ENCODE measurements at places on chromosomes 6 and 20.

DNA sequence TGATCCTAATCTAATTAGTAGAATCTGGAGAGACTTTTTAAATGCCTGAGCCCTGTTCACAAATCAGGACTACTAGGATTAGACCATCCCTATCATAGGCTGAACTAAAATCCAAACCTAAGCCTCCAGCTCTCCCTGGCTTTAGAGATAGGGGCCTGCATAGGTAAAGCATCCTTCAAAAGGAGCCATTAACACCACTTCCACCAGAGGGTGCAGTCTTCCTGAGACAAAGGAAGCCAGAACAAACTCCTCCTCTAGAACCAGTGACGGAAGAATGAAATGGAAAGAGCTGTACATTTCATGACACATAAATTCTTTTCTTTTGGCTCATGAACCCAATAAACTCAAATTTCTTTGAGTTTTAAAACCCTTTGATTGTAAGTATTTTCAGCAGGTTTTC, 291.2 kb upstream of the ADGRB3 start:
- DNase-seq, result no peak

DNA sequence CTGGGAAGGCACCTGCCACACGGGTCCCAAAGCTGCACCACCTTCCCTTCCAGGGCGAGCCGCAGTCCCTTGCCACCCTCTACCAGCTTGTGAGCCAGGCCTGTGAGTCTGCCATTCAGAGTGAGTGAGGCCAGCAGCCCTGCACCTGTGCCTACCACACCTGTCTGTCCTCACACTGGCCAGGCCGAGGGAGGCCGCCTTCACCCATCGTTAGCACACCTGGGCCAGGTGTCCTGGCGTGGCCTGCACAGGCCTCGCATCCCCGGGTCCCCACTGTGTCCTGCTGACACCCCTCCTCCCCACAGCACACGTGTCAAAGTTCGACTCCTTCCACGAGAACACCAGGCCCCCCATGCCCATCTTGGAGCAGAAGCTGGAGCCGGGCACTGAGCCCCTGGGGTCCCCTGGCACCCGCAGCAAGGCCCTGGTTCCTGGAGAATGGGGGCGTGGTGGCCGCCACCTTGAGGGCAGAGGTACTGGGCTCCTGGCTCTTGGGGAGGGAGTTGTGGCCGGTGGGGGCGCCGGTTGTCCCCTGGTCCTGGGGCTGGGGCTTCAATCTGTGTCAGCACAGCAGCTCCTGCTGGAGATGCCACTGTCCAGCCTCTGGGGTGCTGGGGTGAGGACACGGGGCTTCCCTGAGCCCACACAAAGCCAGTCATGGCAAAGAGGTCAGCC, 33.0 kb downstream of the CHRNA4 start:
- DNase-seq, result no peak

DNA sequence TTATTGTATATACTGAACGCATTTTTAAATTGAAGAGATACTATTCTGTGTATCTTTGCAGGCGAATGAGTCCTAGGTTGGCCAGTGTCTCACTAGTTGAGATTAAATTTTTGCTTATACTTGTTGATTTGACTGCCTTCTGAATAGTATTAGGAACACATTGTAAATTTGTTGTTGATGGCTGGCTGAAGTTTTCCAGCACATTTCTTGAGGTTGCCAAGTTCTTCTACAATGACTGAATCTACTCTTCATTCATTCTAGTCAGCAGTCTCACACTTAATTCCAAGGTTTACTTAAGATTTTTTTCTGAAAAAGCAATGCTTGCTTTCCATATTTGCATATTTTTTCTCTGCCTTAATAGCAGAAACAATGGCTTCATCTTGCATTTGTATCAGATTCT, 151.7 kb downstream of the ZFAND3 start:
- DNase-seq, result no peak

GRCh38 chr20:32387252-32387651, 29.1 kb downstream of the ASXL1 start:
- no peak for DNase-seq

DNA sequence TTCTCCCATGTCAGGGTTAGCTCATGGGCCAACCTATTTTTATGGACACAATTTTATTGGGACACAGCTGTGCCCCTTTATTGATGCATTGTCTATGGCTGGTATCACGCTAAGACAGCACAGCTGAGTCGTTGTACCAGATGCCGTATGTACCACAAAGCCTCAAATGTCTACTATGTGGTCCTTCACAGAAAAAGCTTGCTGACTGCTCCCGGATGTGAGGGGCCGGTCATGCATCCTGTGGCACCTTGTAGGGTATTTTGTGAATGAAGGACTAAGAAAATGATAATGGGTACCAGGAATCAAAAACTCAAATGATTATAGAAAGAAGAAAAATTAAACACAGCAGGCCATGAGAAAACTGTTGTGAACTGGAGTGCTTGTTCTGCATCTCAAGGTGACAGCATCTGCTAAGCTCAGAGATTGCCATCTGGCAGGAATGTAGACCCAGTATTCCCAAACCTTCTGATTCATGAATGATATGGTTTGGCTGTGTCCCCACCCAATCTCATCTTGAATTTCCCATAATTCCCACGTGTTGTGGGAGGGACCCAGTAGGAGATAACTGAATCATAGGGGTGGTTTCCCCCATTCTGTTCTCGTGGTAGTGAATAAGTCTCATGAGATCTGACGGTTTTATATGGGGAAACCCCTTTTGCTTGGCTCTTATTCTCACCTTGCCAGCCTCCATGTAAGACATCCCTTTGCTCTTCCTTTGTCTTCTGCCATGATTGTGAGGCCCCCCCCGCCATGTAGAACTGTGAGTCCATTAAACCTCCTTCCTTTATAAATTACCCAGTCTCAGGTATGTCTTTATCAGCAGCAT, 248.5 kb downstream of the TSHZ2 start:
- DNase-seq, result no peak

DNA sequence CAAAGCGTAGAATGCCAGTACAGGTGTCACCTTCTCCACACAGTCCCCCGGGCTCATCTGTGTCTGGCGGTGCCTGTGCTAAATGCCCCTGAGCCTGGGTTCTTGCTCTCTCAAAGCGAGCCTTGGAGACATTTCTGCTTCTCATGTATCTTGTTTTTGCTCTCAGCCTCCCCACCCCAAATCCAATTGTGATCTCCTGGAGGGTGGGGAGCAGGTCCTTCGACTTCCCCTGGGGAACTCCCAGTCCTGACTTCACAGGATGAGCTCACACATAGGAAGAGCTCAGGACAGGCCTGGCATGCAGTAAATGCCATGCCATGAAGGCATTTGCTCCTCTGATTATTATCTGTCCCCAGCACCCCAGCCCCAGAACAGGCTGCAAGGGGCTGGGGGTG, 58.1 kb downstream of the NOL4L start:
- no peak for DNase-seq

DNA sequence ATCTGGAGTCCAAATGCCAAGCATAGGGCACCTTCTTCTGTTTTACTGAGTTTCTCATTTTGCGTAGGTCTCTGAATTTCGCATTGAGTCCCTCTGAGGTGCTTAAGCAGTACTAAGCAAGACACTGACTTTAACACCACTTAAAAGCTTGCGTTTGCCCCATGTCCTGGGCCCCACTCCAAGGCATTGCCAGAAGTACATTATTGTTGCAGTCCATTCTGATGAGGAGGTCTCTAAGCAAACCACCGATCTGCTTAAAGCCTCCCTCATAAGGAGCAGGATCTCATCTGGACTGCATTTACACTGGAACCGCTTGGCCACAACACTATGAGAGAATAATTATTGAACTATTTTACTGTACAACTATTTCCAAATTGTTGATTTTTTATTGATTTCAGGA, 16.3 kb downstream of the BMP2 start:
- no peak for DNase-seq

GRCh38 chr6:116994447-116994846, 117.4 kb downstream of the RFX6 start:
- no peak for DNase-seq

- no peak for DNase-seq
Observed at GRCh38 chr6:37631295-37631694, 66.4 kb downstream of the MDGA1 start.

DNA sequence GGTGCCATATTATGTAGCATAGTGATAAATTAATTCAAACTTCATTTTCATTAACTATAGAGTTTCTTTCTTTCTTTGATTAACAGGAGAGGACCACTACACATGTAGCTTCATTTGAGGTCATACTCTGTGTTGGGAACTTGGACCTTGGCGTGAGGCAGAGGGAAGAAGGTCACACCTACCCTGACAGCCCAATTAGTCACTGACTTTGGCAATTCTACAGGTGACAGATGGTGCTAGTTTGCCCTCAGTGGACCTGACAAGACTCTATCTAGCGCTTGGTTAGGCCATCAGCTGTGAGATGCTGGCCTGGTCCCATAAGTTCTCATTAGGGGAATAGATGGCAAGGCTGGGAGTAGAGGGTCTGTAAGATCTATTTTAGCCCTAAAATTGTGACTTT, 14.2 kb downstream of the SLX4IP start:
- DNase-seq, result no peak

DNA sequence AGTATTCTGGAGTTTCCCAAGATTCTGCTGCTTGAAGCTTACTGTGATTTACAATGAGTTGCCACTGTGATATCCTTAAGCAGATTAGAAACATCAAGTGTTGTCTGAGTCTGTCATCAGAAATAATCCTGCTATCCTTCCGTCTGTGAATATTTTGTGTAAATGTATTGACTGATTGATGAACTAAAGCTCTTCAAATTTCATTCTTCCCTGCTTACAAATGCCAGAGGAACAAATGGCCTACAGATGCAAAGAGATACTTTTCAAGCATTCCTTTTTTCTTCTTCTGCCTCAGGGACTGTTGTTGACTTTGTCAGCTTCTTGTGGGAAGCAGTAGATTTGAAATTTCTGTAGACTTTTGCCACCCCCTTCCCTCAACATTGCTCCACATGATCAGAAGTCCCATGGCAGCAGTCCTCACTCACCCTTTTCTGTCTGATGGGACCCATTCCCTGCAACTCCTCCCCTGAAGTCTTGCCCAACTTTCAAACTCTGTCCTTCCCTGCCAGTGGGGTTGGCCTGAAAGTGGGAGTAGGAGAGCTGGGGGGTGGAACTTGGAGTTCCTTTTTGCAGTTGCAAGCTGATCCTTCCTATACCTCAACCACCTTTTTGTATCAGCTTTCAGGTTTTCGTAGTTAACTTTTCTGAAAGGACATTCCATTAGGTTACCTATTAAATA, 38.5 kb upstream of the MLIP start:
- DNase-seq, result no peak

GRCh38 chr6:118968416-118968815, 33.5 kb upstream of the MCM9 start:
- DNase-seq, result no peak
